ENCODE measurements at places on chromosomes 3 and 15. TPM values are rescaled to one million over a fixed set of nuclear protein-coding genes. Genes with fewer than 3 reads are reported as not detected.

Gene SLC22A13
- total RNA-seq, result 0.94 TPM

Gene AP3B2
- 52.9 TPM for total RNA-seq

Gene DUT
- 59.4 TPM for total RNA-seq

Gene SKIL
- total RNA-seq, result 134 TPM

Gene HSPBAP1
- total RNA-seq, result 12.9 TPM

Gene IL16
- 0.62 TPM for total RNA-seq

Gene ANKDD1A
- 15.6 TPM for total RNA-seq

Gene LIPC
- total RNA-seq, result 0.16 TPM

Gene CCR5
- 0.16 TPM for total RNA-seq

Gene CDHR4
- total RNA-seq, result not detected

Gene IMPG2
- 3.0 TPM for total RNA-seq

Gene COX17
- 16.8 TPM for total RNA-seq

Gene POPDC2
- total RNA-seq, result 0.94 TPM

Gene SLC12A8
- total RNA-seq, result 2.7 TPM

Gene C3orf20
- 0.16 TPM for total RNA-seq

Gene SEC11A
- 68.9 TPM for total RNA-seq

Gene CDC25A
- 3.7 TPM for total RNA-seq

Gene SELENOT
- 103 TPM for total RNA-seq

Gene BCL2A1
- total RNA-seq, result 0.94 TPM

Gene CXCR6
- total RNA-seq, result not detected

Gene ATP13A5
- under 0.01 TPM for total RNA-seq

All from occipital lobe (tissue), 3 donors.